ENCODE measurements at places on chromosomes 5 and 9.

- no peak for DNase-seq
These were observed 1450.4 kb upstream of the CDH9 start for GRCh38 chr5:28488752-28489151.

GRCh38 chr5:167525004-167525403 is 766.4 kb upstream of the WWC1 start:
- no peak for DNase-seq

DNA sequence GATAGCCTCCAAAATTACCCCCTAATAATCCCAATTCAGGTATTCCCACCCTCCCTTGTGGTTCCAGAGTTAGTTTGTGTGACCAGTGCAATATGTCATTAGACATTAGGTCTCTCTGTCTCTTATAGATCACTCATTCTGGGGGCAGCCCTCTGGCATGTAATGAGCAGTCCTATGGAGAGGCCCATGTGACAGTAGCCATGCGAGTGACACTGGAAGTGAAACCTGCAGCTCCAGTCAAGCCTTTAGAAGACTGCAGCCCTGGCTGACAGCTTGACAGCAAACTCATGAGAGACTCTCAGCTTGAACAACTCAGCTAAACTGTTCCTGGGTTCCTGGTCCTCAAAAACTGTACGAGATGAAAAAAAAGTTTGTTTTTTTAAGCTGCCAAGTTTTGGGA is 54.0 kb upstream of the HSPB3 start:
- no peak for DNase-seq

- no peak for DNase-seq
These were observed 306.8 kb downstream of the SEMA5A start for GRCh38 chr5:9239071-9239470.

DNA sequence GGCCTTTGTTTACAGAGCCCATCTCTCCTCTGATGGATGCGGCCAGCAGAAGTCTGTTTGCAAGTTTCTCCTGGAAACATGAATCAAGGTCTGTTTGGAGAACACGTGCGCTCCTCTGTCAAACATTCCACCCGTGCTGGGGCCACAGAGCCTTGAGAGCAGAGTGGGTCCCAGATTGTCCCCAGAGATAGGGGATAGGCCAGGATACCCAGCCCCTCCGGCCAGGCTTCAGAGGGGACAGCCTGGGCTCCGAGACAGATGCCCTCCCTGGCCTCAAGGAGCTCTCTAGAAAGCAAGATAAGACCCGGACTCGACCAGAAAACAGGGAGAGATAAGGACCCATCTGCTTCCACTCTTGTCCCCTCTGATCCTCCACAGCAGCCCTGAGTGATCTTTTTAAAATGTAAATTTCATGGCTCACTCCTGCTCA is 40.4 kb upstream of the HAND1 start:
- DNase-seq = no peak

GRCh38 chr5:172903790-172904189 is 55.4 kb upstream of the RPL26L1 start:
- DNase-seq = peak; percentile 46

DNA sequence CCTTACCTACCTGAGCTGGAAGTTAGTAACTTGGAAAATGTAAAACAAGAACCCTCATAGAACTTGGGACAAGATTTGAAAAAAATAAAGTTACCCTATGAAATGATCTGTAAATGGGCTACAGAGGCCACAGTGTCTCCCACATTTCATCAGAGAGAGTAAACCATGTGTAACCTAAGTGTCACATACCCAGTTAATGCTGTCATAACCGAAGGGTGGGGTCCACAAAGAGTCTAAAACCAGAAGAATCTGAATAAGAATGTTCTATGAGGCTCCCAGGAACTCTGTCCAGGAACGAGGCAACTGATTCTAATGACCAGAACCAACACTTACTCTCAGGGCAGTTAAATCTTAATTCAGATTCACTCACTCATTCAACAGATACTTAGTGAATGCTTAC is 1.0 kb upstream of the FAM13B start:
- no peak for DNase-seq

DNA sequence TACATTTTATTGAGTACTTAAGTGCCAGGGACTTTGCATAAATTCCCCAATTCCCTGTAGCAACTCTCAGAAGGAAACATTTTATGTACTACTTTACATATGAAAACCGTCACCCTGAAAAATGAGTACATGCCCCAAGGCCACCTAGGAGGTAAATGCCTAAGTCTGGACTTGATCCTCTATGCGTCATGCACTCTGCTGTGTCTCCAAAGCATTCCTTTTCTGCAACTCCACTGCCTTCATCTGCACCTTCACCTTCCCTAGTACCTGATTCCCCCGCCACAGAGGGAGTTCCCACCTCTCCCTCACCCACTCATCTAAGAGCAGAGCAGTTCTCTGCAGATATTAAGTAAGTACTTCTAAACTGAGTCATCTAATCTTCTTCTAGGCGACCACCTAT is 75.2 kb upstream of the HRH2 start:
- DNase-seq = no peak

DNA sequence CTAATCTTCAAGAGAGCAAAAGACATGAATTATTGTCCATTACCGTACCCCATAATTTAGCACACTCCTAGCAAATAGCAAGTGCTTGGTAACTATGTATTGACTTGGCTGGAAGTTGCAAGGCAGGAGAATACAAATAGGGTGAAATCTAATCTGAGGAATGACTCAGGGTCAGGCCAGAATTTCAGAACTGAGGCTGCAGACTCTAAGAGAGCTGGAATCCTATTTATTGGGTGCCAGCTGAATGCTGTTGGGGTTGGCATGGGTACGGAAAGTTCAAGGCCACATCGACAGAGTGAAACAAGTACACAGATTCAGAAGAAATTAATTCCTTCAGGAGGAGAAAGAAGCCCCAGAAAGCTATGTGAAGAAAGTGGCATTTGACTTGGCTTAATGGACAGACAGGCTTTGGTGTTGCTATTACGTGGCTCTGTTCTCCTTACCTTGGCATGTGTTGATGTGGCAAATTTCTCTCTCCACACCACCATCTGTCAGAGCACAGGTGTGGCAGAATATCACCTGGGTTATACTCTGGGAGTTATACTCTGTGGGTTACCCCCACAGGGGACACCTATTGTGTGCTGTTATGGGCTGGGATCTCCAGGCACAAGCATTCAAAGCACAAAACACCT is 20.9 kb upstream of the ASTN2 start:
- no peak for DNase-seq

DNA sequence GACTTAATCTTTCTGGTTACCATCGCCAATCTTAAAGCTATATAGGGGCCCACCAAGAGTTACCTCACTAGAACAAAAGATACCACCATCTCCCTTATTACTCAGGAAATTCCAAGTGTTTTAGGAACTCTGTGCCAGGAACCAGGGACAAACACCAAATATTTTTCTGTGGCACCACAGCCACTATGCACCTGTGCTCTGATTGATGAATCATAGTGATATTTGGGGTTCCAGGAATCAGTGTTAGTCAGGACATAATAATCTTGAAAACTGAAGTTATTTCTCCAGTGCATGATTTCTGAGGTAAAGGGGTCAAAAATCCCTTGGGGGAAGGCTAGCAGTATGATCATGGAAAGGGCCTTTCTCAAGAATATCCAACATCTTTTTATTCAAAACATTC is 10.2 kb upstream of the TMED7 start:
- DNase-seq = no peak

GRCh38 chr9:15722888-15723287 is 170.0 kb downstream of the CCDC171 start:
- no peak for DNase-seq

- peak; percentile 76 for DNase-seq
These were observed at the start of gene FAM169A for GRCh38 chr5:74865804-74866595. Gene FAM169A, minus strand, starts transcription at chr5:74866387. Its CDS starts 24,711 bp downstream, at chr5:74841676.

- DNase-seq = no peak
These were observed 212.2 kb downstream of the PCSK1 start for GRCh38 chr5:96220610-96221390.

GRCh38 chr5:133469252-133469651 is 143.1 kb downstream of the FSTL4 start:
- DNase-seq = no peak

DNA sequence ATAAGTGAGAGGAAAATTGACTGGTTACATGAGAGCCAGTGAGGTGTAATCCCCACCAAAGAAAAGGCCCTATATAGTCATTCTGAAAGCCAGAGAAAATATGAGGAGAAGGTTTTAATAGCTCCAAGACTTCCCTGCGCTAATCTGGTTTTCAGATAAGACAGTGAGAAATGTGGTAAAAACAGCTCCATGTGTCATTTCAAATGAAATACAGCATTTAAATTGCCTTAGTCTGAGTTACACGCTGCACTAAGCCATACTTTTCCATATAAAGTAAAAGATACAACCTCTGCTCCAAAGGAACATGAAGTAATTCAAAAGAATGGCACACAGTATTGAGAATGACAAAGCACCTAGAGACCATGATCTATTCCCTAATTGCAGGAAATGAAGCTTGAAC is 378.0 kb upstream of the PDE4D start:
- no peak for DNase-seq

DNA sequence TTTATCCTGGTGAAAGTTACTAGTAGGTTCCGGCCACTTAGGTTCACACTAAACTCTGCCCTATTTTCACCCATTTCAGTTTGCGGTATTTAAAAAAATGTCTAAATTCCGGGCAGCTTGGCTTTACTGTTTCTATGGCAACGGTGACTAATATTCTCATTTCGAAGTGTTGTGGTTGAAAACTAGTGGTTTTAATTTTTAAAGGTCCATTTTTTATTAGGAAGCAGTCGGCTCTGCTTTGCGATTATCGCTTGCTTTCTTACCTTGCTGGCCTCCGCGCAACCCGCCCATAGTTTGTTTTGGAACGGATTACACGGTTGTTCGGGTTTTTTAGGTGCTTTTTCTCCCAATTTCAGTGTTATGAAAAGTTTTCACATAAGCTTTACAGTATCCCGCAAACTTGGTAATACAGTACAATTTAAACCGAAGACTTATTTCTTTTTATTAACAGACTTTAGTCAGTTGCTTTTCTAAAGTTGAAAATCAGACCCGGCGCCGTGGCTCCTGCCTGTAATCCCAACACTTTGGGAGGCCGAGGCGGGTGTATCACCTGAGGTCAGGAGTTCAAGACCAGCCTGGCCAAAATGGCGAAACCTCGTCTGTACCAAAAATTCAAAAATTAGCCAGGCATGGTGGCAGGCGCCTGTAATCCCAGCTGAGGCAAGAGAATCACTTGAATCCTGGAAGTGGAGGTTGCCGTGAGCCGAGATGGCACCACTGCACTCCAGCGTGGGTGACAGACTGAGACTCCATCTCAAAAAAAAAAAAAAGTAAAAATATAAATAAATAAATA is 1.6 kb downstream of the KDM4C start:
- DNase-seq = no peak

GRCh38 chr5:9878206-9878605 is 248.1 kb upstream of the TAS2R1 start:
- DNase-seq = no peak

DNA sequence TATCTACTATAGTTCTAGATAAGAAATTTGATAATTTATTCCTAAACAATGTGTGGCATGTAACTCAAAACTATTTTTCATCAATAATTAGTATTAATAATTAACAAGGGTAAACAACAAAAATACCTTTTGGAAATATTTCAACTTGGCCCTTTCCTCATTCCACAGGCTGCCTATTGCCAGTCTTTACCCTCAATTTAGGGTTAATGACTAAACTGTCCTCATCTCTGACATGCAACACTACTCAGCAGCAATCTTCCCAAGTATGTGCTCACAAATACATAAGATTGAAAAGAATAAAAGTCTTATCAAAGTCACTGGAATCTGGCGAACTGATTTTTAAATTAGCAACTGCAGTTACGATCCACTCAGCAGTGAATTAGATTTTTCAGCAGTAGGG is 153.6 kb downstream of the GLIS3 start:
- DNase-seq = no peak

DNA sequence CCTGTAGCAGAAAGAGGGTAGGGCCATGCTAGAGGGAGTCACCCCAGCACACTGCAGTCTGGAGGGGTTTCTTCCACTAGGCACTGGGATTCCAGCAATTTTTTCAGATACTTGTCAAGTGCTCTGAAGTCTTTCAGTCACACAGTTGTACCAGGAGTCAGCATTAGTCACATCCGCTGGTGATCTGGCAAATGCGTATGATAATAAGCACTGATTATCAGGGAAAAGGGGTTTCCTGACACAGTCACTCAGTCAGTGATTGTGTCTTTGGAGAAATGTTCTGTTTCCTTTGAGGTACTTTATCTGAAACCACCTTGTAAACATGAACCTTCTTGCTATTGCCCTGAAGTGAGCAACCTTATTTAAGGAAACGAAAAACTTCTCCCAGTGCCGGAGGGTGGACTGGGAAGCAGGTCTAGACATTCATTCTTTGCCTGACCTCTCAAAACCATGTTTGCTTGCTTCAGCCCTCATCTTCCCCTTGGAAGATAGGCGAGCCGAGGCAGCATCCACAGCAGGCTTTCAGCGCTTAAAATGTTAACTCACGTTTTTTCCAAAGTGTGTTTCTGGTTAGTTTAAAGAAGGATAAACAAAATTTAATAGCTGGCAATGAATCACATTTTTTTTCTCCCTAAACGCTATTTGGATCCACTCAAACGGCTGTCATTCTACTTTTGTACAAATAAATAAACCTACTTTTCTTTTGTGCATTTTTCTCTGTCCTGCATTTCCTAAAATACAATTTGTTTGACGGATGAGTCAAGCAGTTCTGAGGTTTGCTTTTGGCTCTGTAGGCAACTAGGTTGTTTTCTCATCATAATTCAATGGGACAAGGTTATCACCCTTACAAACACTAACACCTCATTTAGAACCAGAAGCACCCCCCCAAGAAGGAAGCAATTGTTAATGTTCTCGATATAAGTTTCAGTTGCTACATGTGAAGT is 77.7 kb downstream of the FOXD1 start:
- no peak for DNase-seq

GRCh38 chr5:92979716-92980115 is 601.3 kb downstream of the NR2F1-AS1 start:
- DNase-seq = no peak

- no peak for DNase-seq
These were observed 238.7 kb downstream of the AGTPBP1 start for GRCh38 chr9:85502815-85503655.

- no peak for DNase-seq
These were observed 50.4 kb downstream of the ROR2 start for GRCh38 chr9:91899594-91899993.

- DNase-seq = no peak
These were observed 251.5 kb upstream of the TNC start for GRCh38 chr9:115369322-115369957.

DNA sequence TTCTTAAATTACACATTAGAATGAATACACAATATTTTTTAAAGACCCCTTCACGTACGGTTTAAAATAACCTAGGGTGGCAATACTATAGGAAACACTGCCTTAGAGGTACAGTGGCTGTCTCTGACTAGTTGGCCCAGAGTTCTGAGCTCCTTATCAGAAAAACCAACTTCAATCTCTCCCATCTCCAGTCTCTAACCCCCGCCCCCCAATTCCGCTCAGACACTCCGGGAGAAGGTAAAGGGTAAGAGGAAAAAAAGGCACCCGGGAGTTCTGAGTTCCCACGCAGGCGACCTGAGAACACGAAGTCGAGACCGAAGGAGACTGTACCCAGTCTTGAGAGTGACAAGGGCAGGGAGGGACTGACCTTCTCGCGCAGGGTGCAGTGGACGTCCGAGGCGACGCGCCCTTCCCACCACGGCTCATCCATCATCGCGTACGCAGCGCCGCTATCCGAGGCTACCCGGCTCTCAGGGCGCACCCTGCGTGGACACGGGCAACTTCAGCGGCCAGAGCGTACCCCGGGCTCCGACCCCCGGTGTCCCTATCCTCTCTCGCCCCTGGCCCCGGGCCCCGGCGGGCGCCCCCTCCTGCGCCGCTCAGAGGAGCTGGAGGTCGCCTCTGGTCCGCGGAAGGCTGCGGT is 752 bp downstream of the CCNJL start:
- DNase-seq = peak; percentile 49

All from large intestine (tissue), 12 donors.